Spinal cord (tissue), 10 donors: ENCODE measurements at places on chromosomes 13 and 19. TPM values are rescaled to one million over a fixed set of nuclear protein-coding genes. Genes with fewer than 3 reads are reported as not detected.

DNA sequence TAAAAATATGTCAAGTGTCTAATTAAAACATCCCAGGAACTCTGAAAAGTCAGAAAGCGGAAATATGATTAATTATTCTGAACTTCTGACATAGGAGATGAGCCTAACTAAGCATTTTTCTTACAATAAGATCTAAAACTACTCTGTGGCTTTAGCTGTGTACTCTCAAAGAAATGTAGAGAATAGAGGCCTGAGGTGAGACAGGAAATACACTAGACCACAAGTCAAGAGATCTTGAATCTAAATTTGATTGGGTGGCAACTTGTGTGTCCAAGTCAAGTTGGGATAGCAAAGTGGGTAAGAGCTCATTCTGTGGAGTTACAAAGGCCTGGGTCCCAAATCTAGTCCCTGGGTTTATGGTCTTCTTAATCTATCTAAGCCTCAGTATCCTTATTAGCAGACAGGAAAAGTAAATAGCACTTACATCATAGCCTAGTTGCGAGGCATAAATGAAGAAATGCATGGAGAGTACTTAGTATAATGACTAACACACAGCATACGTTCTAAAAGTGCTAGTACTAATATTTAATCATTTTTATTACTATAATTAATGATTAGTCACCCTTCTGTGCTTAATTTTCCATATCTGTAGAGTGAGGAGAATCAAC, 9.4 kb upstream of the LRRC63 start:
- DNase-seq: no peak

DNA sequence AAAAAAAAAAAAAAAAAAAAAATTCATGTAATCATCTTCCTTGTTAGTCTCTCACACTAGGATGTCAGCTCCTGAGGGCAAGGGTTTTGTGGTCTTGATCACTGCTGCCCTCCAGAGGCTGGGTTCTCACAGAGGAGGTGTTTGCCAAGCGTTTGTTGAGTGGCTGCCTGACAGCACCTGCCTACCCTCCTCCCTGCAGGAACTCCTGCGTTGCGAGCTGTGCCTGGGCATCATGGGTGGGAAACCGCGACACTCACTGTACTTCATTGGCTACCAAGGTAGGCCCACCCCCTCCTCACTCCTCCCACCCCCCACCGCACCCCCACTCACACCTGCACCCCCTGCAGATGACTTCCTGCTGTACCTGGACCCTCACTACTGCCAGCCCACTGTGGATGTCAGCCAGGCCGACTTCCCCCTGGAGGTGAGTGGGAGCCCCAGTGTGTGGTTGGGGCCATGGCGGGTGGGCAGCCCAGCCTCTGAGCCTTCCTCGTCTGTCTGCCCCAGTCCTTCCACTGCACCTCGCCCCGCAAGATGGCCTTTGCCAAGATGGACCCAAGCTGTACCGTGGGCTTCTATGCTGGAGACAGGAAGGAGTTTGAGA, 8.1 kb downstream of the ATG4D start:
- no peak for DNase-seq

NOVA2 gene
- 5.4 TPM for total RNA-seq

KLK15 gene
- total RNA-seq: not detected

DNA sequence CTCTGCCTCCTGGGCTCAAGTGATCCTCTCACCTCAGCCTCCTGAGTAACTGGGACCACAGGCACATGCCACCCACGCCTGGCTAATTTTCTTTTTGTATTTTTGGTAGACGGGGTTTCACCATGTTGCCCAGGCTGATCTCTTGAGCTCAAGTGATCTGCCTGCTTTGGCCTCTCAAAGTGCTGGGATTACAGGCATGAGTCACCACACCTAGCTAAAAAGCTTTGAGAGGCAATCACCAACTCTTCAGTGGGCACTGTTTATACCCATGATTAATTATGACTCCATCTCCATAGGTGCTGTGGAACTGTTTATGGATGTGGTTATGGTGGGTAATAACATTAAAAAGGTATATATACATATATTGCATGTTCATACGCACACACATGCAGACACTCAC, 7.5 kb upstream of the RBM26 start:
- DNase-seq: no peak

- no peak for DNase-seq
Observed at GRCh38 chr13:29125934-29126424, 305.8 kb downstream of the MTUS2 start.

GRCh38 chr19:43597876-43598275, 1.5 kb downstream of the ZNF576 start:
- DNase-seq: no peak

- no peak for DNase-seq
Observed at GRCh38 chr19:39086386-39086785, 2.2 kb downstream of the ACP7 start.

IZUMO2 gene
- total RNA-seq: not detected

KLF1 gene
- 3.2 TPM for total RNA-seq

- DNase-seq: no peak
Observed at GRCh38 chr13:47249266-47249665, 352.4 kb upstream of the HTR2A start.

- no peak for DNase-seq
Observed at GRCh38 chr19:1947651-1948209, 6.8 kb downstream of the CSNK1G2 start.
